ENCODE measurements at places on chromosomes 16 and 17.

DNA sequence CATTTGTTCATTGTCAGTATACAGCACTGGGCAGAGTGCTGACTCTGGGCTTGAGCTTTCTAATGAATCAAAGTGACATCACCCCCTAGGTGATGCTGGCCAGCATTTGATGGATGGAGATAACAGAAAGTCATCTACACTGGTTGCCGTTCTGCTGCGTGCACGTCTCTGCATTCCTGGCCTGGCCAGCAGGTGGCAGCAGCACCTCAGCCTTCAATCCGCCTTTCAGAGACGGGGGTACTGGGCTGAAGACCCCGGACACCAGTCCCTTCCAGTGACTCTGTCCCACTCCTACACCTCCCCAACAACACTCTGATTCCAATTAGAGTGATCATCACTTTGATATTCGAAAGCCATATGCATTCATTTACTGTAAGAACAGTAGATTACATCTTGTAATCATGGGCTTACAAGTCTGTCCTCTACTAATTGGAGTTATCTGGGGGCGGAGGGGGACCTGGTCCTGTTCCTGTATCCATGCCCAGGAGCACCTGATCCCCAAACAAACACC lies 6.0 kb downstream of the CPSF4L start:
- no peak for DNase-seq

DNA sequence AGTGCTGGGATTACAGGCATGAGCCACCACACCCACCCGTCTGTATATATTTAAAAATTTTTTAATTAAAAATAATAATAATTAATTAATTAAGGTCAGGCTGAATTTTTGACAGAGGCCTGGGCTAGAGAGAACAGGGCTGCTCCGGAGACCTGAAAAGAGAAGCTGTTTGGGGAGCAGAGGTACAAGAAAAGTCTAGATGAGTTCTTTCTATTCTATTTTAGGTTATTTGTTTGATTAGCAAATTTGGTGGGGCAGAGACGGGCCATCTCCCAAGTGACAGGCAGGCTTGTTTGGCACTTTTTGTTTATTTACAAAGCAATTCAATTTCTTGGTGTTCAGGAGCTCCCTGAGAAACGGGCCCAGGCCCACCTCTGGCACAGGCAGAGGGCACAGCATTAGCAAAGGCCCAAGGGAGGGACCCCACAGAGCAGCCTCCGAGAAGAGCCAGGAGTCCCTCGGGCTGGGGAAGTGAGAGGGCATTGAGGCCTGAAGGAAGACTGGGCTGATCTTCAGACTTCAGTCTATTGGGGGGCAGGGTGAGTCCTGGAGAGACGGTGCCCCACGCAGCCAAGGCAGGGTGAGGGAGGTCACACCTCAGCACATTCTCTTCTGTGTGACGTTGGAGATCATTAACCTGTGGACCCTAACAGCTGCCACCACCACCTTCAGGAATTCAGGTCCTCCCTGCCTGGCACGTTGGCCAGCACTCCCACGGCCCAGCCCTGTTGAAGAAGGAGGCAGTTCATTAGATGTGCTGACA lies 10.8 kb upstream of the RIPOR1 start:
- no peak for DNase-seq

- no peak for DNase-seq
Observed at GRCh38 chr16:57178793-57179212, 7.0 kb downstream of the PSME3IP1 start.

- DNase-seq, result no peak
Observed at GRCh38 chr17:75895370-75896155, 1.2 kb downstream of the TRIM65 start.

GRCh38 chr17:3594976-3595375 lies 14.2 kb downstream of the TRPV1 start:
- DNase-seq, result no peak

DNA sequence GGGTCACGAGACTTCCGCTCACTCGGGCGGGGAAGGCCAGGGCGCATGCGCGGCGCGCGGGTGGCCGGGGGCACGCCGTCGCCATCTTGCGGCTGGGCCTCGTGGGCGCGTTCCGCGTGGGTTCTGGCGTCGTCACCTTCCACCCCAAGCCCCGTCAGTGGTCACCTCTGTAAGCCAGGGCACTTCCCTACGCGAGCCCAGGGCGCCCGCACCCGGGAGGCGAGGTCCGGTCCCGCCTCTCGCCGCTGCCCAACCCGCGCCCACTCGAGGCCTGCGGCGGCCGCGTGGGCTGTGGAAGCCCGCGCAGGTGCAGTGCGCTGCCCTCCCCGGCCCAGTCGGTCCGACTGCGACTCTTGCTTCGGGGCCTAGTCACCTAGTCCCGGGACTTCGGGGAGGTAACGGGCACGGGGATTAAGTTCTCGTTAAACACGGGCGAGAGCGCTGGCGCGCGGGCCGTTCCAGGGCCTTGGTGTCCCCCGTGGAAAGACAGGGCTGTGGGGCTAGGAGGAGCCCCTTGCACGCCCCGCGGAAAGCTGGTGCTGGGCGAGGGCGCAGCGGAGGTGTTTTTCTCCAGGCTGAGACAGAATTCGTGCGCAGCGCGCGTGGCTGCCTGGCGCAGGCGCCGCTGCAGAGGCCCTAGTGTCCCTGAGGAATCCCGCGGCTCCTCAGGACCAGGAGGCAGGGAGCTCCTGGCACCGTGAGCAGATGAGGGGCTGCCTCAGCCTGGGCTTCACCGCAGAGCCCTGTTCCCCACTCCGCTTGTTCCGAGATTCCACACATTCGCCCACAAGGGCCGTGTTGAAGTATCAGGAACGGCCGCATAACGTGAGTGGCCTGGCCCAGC lies 472 bp upstream of the ARHGDIA start:
- no peak for DNase-seq

DNA sequence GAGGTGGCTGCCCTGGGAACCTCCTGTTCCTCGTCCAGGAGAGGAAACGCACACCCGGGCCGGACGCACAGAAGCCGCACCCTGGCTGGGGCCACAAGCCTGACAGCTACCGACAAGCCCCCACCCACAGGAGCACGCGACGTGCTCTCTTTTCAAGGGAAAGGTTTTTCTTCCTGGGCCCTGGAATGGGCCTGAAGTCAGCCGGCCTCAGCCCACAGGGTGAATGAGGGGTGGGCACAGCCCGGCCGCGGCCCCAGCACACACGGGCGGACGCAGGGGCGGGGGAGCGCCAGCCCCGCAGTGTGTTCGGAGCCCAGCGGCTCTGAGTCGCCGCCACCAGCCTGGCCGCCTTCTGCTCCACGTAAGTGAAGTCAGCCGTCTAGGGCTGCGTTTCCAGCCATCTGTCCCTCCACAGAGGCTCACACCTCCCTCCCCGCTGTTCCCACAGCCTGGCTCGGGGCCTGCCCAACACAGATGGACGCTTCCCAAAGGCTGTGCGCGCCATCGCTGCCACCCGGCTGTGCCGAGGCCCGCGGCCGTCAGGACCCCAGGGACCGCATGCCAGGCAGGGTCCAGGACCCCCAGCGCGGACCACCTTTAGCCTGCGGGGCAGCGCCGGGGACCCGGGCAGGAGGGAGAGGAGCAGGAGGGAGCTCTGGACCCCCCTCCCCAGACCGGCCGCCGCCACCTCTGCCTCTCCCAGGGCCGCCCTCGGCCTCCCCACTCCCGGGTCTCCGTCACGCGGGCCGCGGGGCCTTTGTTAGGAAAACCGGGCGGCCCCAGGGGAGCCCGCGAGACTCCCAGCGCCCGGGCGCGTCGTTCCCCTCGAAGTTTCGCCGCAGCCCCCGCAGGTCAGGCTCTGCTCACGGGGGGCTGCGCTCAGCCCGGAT lies 36.8 kb downstream of the CBFA2T3 start:
- no peak for DNase-seq

DNA sequence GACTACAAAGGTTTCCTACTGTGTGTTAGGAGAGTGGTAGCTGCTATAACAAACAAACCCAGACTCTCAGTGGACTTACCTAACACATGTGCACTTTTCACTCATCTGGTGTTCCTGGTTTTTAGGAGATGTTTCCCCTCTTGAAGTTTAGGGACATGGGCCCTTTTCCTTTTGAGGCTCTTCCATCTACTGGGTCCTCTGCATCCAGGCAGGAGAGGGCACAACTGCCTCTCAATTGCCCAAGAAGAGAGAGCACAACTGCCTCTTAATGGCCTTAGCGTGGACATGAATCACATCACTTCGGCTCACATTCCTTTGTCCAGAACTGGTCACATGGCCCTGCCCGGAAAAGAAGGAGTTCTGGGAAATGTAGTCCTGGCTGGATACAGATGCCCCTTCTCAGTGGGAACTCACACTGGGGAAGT lies 9.8 kb upstream of the TNRC6C start:
- no peak for DNase-seq

DNA sequence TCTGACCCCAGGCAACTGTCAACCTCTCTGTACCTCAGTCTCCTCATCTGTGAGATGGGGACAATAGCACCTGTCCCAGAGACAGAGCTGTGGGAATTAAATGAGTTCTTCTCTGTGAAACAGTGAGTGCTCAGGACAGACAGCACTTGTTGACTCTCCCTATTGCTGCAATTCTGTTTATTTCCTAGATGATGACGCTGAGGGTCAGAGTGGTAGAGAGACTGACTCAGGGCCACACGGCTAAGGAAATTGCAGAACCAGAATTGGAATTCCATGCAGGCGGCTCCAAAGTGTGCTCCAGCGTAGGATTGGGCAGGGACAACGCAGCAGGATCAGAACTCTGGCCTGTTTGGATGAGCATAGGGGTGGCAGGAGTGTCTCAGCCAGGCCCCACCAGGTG lies 302.2 kb downstream of the C16orf95 start:
- DNase-seq, result no peak

- DNase-seq, result no peak
Observed at GRCh38 chr17:78719630-78720298, 62.3 kb downstream of the CYTH1 start.

DNA sequence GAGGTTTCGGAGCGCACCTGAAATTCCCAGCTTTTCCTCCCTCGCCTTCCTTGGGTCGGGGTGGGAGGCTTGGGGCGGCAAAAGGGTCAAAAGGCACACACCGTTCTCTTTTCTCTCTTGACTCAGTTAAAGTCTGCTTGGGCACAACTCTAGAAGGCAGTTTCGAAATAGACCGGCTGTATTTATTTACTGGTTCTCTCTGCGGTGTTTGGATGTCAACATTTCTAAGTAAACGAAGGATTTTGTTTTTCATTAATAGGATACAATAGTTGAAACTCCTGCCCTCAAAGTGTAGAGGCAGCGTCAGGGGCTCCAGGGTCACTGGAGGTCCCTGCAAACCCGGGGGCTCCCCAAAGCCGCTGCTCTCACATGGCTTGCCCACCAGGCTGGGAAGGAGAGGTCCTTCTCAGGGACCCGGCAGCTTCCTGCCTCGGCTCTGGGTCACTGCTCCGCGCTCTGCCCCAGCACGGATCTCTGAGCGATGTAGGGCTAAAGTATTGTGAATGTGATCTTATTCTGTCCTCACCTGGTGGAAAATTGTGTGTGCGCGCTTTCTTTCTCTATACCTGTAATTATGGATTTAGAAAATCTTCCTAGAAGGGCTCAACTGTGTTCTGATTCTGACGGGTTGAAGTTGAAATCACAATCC lies 952 bp downstream of the BMERB1 start:
- no peak for DNase-seq

GRCh38 chr17:13888056-13888609 lies 181.2 kb upstream of the COX10 start:
- no peak for DNase-seq

Measured in left renal pelvis (tissue), 4 donors.